ENCODE measurements at places on chromosomes 5 and 9. TPM values are rescaled to one million over a fixed set of nuclear protein-coding genes. Genes with fewer than 3 reads are reported as not detected.

Gene LCN6
- 0.43 TPM for total RNA-seq

Gene GARIN3
- not detected for total RNA-seq

Gene DNAI1
- total RNA-seq, result not detected

Gene CD74
- total RNA-seq, result 2,579 TPM

Gene AGXT2
- not detected for total RNA-seq

Gene NKD2
- 0.22 TPM for total RNA-seq

Gene TAL2
- total RNA-seq, result not detected

Gene SOHLH1
- not detected for total RNA-seq

Gene PDE6A
- total RNA-seq, result 0.61 TPM

Gene KCNV2
- total RNA-seq, result not detected

Gene OLFM1
- total RNA-seq, result 34.1 TPM

Gene PAX5
- not detected for total RNA-seq

Gene PCDHA4
- total RNA-seq, result 0.09 TPM

Gene ANKRD34B
- total RNA-seq, result not detected

Gene ARL14EPL
- total RNA-seq, result not detected

Gene CCNI2
- total RNA-seq, result 0.14 TPM

Gene CANX
- 396 TPM for total RNA-seq

Gene FSTL4
- total RNA-seq, result 4.1 TPM

Gene CREBRF
- 23.0 TPM for total RNA-seq

Gene WDR38
- not detected for total RNA-seq

Gene CACFD1
- 16.9 TPM for total RNA-seq

Gene F2RL1
- 4.0 TPM for total RNA-seq

Gene ZNF618
- total RNA-seq, result 21.3 TPM

Gene RBM27
- total RNA-seq, result 12.6 TPM

Gene NPDC1
- 41.2 TPM for total RNA-seq

Gene F2RL2
- total RNA-seq, result not detected

Gene FAM151B
- total RNA-seq, result 3.6 TPM

Gene IFNA13
- not detected for total RNA-seq

Gene GLRA1
- total RNA-seq, result not detected

Gene NMUR2
- total RNA-seq, result not detected

Gene ERGIC1
- 410 TPM for total RNA-seq

Gene PKN3
- 2.3 TPM for total RNA-seq

Gene ZNF474
- not detected for total RNA-seq

Gene SHOC1
- 2.0 TPM for total RNA-seq

Gene C7
- total RNA-seq, result 1,146 TPM

Gene CTNND2
- 1.1 TPM for total RNA-seq

Gene MRNIP
- 14.7 TPM for total RNA-seq

Gene HTR4
- 2.2 TPM for total RNA-seq

Gene RAD1
- total RNA-seq, result 37.3 TPM

Gene PALM2AKAP2
- 22.1 TPM for total RNA-seq

Gene ROR2
- total RNA-seq, result 16.1 TPM

Gene CYLC2
- total RNA-seq, result not detected

Gene AQP3
- total RNA-seq, result 1.2 TPM
